ENCODE measurements at places on chromosomes 12 and 14.

DNA sequence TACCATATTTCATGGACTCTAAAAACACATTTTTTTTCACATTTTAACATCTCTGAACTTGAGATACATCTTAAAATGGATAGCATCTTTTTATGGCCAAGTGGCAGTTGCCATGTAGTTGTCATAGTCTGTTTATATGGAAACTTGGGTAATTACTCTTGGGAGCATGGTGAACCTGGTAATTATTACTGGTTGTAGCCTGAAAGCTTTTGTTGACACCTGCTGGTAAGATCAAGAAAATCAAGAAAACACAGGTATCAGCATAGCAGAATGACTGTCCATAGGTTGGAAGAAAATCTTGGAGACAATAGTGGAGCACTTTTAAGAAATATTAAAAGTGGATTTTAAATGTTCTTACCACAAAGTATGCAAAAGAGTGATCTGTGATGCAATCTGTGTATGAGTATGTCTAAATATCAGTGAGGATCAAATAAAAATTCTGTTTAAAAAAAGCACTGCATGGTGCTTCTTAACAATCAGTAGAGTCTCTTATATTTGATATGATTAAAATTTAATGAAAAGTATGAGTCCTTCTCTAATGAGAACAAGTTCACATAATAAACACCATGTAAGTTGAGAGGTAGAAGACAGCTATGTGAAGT is 44.2 kb downstream of the TTC8 start:
- DNase-seq: no peak

GRCh38 chr12:24038211-24038997 is 88.9 kb upstream of the SOX5 start:
- no peak for DNase-seq

- no peak for DNase-seq
Observed at GRCh38 chr12:51465491-51465890, 40.9 kb downstream of the SLC4A8 start.

DNA sequence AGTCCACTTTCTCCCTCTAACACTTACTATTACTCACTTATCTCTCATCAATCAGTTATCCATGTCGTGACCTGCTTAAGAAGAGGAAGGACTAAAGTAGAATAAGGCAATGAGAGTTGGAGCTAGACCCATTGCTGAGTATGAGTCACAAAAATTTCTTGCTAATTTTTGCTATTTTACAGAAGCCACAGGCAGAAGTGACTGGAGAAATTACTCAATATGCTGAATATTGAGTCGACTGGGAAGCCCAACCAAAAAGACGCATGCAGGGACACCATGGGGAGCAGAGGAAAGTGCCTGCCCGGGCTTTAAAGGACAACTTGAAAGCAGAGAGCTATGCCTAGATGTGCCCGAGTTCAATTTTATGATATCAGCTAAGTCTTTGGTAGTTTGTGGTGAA is 115.4 kb upstream of the FOXG1 start:
- DNase-seq: no peak

DNA sequence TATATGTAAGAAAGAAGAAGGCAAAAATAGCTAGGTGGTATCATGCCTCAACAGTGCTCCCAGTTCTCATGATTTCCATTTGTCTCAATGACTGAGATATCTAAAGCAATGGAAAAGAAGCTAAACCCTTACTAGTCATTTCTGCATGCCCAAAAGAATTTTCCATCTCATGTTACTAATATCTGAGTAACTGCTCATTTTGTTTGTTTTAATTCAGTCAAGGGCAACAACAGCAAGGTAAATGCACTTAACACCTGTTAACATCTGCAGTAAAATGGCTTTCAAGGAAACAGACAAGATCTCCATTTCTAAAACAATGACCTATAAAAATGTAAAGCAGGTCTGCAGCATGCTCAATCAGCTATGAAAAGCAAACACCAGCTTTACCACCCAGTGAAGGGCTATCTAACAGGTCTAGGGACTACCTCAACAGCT is 19.4 kb upstream of the SELPLG start:
- no peak for DNase-seq

- no peak for DNase-seq
Observed at GRCh38 chr12:29537298-29537697, 39.8 kb upstream of the OVCH1 start.

DNA sequence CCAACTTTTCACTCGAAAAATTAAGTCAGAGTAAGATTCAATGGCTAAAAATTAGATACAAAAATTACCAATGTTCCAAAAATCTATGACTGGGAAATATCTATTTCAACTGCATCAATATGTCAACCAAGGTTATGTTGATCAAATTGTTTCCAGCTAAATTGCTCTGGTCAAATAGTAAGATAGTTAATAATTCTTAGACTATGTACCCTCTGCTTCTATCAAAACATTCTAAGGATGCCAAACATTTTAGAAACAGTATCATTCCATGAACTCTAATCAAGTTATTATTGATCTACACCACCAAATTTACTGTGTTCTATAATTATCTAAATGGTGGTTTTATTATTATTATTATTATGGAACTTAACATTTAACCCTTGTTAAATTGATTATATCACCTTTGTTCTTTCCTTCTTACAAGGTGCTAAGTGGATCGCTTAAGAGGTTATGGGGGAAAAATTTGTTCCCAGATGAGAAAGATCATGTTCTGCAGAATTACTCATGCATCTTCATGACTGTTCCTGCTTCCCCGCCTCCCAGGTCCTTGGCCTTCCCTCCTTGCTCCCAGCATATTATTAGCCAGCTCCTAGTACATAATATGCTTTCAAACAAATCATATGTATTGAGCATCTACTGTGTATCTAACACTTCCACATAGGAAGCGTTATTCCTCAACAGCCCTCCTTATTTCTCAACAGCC is 240.5 kb upstream of the KRR1 start:
- DNase-seq: no peak

DNA sequence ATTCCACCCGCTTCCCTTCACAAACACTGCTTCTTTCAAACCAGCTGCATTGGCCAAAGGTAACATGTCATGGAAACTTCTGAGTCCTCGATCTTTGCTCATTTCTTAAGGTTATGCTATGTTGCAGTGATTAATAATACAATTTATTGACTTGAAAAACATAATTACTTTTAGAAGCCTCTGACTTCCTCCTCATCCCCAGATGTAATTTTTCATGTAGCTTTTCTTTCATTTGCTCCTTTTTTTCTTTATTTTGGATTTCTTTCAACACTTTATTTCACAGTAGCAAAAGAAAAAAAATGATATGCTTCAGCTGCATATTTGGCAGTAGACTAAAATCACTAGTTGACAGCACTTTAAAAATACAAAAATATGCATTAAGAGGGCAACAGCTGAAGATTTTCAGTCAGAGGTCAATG is 116.2 kb downstream of the LRRIQ1 start:
- DNase-seq: no peak

GRCh38 chr12:113732916-113733315 is 233.2 kb downstream of the RBM19 start:
- no peak for DNase-seq

- DNase-seq: no peak
Observed at GRCh38 chr12:67352682-67353081, 83.5 kb downstream of the CAND1 start.

DNA sequence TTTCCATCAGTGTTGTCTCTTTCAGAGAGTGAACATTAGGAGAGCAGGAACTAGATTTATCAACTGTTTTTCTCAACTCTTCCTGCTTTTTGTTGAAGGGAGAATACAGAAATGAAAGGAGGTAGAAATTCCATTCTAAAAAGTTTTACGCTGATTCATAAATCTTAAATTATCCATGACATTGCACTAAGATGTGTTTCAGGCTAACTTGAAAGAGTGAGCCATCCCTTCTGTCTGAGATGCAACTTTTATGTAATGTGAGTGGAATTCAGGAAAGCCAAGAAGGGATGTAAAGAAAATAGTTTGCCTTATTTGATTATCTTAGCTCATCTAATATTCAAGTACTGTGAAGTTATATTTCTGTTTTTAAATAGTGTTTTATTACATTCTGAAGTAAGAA is 349.5 kb upstream of the RGS6 start:
- no peak for DNase-seq

DNA sequence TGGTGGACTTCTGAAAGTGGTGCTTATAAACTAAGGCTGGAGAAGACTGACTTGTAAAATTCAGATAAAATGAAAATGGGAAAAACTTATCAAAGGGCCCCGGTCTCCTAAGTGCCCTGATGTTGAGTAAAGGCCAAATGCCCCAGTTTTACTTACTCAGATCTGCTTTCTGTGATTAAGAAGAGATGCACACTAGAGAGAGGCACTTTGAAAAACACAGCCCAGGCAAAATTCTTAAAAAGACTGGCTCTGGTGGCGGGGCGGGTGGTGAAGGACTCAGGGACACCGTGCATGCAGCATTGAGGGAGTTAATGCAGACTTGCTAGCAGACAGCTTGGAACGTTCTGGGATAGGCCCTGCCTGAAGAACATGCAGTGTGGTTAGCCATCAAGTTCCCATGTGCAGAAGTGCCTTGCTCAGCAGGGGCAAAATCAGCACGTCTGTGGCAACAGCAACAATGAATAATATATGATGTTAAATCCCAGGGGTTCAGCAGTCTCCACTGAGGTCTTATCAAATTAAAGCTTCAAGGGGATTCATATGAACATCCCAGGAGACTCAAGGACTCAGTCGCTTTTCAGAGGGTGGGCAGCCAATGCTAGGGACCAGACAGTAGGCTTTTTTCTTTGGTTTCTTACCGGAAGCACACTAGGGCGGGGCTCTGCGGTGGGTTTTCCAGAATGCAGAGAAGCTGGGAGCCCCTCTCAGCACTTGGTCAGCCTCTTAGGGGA is 105.0 kb downstream of the DAD1 start:
- no peak for DNase-seq

GRCh38 chr14:41549821-41550607 is 56.7 kb upstream of the LRFN5 start:
- no peak for DNase-seq

DNA sequence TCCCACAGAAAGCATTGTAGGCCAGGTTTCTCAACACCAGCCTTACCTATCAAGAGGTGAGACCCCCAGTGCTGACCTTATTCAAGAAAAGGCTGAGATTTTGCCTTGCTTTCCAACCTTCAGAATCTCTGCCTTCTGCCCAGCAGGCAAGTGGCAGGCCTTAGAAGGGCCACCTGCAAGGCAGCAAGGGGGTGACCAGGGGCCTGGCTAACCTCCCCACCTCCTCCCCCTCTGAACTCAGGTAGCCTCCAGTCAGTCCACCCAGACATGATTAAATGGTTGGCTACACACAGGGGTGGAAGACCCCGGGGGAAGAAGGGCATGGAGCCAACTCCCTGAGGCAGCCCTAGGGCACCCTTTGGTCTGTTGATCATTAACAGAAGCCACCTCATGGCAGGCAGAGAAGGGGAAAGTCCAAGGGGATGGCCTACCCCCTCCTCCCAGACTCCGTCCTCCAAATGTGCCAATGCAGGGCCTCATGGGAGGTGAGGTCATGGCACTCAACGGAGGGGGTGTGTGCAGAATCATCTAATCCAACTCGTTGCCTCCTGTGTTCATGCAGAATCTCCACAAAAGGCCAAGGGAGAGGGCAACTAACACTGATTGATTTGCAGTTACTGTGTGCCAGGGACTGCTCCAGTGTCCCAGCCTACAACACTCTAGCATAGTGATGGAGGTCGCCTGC is 8.5 kb downstream of the ZFP36L1 start:
- peak; percentile 53 for DNase-seq

GRCh38 chr14:65972891-65973290 is 513.3 kb upstream of the CCDC196 start:
- DNase-seq: no peak

GRCh38 chr12:132264086-132265010 is 65.0 kb downstream of the GALNT9 start:
- DNase-seq: no peak

DNA sequence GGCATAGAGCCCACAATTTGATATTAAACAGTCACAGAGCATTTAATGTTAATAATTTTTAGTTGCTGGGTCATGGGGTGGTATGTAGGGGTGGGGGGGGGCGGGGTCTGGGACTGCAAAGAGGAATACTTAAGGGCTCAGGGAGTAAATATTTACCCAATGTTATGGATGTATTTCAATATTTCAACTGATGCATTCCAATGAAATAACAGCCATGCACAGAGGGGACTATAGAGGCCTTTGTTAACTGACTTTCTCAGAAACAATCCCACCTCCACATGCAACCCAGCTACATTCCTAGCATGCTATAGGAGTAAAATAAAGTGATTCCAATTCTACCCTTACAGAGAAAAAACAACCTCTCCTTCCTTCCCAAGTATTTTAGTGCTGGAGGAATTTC is 7.9 kb upstream of the BBS10 start:
- DNase-seq: no peak

DNA sequence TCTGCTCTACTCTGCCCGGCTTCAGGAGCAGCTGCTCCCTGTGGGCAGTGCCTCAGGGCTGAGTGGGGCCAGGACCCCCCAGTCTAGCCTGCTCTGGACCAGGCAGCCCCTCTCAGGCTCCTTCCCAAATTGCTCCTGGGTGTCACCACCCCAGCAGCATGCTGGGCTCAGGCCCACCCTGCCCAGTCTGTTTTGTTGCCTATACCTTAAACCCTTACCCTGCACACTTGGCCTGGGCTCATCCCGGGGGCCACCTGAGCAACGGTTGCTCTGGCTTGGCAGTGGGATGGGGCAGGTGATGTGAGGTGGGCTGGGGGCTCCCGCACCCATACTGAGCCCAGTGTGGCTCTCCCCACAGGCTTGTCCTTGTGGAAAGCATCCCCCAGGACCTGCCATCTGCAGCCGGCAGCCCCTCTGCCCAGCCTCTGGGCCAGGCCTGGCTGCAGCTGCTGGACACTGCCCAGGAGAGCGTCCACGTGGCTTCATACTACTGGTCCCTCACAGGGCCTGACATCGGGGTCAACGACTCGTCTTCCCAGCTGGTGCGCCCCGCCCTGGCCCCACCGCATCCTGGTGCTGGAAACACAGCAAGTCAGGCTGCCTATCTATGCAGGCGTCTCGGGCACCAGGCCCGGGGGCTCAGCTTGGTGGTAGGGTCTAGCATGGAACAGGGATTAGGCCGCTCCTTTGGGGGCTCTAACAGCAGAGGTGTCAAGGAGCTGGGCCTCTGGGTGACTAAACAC is 3.9 kb downstream of the PLD4 start:
- no peak for DNase-seq
